Mesothelial cell of epicardium (in vitro differentiated cells): ENCODE measurements at places on chromosomes 7 and 10.

DNA sequence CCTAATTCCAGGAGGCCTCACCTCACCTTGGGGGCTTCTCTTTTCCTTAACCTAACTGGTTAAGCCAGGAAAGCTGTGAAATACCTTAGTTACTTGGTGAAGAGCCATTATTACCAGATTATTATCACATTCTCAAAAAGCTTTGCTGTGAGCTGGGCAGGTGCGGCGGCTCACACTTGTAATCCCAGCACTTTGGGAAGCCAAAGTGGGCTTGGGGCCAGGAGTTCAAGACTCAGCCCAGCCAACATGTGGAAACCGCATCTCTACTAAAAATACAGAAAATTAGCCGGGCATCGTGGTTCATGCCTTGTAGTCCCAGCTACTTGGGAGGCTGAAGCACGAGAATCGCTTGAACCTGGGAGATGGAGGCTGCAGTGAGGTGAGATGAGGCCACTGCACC, 102.4 kb upstream of the KLF6 start:
- DNase-seq: no peak

- DNase-seq: no peak
Measured at GRCh38 chr7:21851559-21851967, 94.1 kb downstream of the CDCA7L start.

GRCh38 chr7:91832493-91833045, 47.9 kb downstream of the MTERF1 start:
- no peak for DNase-seq

GRCh38 chr10:61663466-61663865, 737 bp downstream of the CABCOCO1 start:
- no peak for DNase-seq

DNA sequence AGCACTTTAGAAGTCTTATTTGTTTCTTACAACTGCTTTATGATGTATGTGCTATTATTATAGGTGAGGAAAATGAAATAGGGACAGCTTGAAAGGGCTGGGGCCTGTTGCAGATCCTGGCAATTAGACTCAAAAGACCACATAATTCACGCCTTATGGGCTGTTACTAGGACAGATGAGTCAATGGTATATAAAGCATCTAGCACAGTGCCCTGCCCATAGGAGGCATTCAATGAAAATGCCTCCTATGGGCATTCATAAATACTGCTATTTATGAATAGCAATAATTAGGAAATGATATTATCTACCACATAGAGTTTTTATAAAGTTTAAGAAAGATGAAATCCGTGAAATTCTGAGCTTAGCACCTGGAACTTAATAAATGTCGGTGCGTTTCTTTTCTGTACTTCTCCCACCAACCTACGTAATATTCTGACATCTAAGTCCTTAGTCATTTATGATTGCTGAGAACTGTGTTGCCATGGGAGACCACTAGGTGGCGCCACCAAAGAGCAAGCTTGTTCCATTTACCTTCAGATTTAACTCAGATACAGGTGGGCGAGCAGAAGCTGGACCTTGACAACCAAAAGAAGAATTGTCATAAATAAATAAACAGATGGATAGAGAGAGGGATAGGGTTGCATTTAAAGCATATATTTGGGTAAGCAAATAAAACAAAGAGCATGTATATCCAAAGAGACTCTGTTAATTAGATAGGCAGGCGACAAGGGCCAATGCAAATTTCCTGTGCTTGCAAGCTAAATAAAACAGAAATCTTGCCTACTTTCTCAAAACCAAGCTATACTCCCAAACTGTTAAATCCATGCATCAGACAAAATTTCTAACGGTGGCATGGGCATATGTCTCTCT, 699.9 kb downstream of the INHBA start:
- DNase-seq: no peak

DNA sequence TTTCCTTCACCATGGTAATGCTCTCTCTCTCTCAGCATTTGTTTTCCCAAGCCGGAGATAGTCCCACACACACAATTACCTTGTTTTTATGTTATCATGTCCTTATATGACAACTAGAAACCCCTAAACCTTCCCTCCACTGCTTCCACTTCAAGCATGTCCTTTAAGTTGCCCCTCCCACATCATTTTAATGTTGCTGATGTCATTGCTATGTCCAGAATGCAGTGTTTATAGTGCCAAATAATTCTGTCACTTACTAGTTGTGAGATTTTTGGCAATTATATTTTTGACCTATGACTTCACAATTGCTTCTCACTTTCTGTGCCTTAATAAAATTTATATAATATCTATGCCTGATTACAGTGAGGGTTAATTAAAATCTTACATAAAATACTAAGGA, 645.9 kb downstream of the XPNPEP1 start:
- DNase-seq: no peak

DNA sequence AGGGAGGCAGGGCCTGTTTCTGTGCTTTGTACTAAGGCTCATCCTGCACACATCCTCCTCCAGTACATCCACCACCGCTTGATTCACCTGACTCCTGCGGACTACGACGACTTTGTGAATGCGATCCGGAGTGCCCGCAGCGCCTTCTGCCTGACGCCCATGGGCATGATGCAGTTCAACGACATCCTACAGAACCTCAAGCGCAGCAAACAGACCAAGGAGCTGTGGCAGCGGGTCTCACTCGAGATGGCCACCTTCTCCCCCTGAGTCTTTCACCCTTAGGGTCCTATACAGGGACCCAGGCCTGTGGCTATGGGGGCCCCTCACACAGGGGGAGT, 10.2 kb downstream of the NDST2 start:
- no peak for DNase-seq

GRCh38 chr10:83959328-83959727, 180.0 kb upstream of the GHITM start:
- DNase-seq: no peak

GRCh38 chr10:115706488-115707076, 566.4 kb downstream of the GFRA1 start:
- DNase-seq: no peak

DNA sequence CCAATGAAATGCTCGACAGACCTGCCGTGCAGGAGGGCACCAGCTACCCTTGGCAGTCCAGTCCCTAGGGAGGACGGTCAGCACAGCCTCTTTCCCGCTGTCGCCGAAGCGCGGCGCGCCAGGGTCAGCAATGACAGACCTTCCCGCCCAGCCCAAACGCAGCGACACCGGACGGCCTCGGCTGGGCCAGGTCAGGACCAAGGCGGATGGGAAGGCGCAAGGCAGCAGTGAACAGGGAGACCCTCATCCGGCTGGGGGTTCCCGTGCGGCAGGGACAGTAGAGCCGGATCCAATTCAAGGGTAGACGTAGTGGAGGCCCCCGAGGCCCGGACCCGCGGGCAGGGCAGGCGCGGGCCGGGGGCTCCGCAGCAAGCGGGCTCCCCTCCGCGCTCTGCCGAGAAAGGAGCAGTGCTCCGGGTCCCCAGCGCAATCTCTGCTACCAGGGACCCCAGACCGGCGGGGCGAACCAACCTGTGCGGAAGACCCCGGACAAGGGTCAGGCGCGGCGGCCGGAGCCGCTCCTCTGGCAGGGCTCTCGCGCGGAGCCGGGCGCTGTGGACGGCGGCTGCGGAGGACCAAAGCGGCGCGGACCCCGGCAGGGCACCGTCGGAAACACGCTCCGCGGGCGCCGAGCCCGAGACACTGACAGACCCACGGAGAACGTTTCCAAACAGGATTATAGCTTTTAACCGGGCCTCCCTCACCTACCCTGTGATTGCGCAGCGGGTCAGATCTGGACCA, at the start of gene SEC31B:
Gene SEC31B (minus strand): TSS at position 551 of the 741 bp plus-strand sequence. CDS start 2,909 bp downstream, outside the sequence.
- peak; percentile 40 for DNase-seq

GRCh38 chr7:72409638-72410015, 2.5 kb downstream of the CALN1 start:
- DNase-seq: no peak

DNA sequence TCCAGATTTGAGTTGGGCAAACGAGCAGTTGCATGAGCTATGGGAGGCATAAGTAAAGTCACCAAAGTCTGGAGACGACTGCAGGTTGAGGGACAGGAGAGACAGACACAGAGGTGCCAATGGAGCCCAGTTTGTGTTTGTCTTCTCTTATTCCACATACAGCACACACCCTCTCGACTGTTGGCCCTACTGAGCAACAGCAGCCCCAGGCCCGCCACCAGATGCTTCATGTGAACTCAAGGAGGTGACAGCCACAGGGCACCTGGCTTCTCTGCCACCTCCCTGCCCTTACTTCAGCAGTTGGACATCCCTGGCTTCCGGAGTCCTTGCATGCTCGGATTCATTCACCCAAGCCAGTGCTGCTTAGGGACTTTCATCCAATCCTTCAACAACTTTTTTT, 6.5 kb upstream of the ATOH7 start:
- no peak for DNase-seq

GRCh38 chr7:84981055-84981976, 205.5 kb downstream of the SEMA3D start:
- no peak for DNase-seq
